Left lung (tissue), 14 donors: ENCODE measurements at places on chromosomes 6 and 20. TPM values are rescaled to one million over a fixed set of nuclear protein-coding genes. Genes with fewer than 3 reads are reported as not detected.

DNA sequence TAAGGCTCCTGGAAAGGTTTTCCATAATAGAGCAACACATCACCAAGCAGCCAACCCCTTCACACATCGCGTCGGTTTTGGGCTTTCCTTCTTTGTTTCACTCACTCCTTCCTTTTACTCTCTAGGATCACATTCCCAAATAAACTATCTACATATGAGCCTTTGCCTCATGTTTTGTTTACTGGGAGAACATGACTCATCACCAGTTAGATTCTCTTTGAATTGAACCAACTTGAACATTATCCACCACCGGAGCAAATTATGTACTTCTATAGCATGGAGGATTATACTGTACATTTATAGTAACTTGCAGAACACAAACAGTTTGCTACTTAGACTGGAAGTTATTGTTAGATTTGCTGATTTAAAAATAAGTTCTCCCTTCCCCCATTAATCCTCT lies 41.0 kb downstream of the SAMD5 start:
- DNase-seq: no peak

- DNase-seq: no peak
Observed at GRCh38 chr6:167946604-167947003, 50.9 kb upstream of the KIF25 start.

DNA sequence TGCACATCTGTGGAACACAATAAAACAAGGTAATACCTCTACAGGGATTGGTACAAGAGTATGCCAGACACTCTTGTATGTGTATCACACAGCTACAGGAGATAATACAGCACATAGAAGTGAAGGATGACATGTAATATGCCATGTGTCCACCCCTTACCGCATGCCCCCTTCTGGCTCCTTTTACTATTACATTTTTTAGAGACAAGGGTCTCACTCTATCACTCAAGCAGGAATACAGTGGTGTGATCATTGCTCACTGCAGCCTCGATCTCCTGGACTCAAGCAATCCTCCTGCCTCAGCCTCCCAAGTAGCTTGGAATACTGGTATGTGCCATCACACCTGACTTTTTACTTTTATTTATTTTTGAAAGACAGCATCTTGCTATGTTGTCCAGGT lies 4.2 kb upstream of the NCR3 start:
- no peak for DNase-seq

GRCh38 chr6:155150967-155151671 lies 112.7 kb upstream of the CLDN20 start:
- DNase-seq: no peak

DNA sequence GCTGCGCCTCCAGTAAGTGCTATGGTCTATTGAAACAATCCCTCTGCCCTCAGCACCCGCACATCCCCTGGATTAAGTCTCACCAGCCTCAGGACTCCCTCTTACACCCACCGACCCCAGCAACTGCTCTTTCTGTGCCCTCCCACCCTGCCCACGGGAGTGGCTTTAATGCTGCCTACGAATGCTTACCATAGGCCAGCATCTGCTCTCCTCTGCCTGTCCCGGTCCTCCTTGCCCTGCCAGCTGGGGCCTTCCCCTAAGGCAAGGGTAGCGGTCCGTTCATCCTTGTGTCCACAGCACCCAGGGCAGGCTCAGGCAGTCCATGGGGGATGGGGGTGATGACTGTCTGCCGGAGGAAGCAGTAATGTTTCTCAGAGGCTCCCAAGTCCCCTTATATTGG lies 4.1 kb downstream of the EBF4 start:
- DNase-seq: no peak

GRCh38 chr6:372336-372911 lies 19.1 kb upstream of the IRF4 start:
- no peak for DNase-seq

DNA sequence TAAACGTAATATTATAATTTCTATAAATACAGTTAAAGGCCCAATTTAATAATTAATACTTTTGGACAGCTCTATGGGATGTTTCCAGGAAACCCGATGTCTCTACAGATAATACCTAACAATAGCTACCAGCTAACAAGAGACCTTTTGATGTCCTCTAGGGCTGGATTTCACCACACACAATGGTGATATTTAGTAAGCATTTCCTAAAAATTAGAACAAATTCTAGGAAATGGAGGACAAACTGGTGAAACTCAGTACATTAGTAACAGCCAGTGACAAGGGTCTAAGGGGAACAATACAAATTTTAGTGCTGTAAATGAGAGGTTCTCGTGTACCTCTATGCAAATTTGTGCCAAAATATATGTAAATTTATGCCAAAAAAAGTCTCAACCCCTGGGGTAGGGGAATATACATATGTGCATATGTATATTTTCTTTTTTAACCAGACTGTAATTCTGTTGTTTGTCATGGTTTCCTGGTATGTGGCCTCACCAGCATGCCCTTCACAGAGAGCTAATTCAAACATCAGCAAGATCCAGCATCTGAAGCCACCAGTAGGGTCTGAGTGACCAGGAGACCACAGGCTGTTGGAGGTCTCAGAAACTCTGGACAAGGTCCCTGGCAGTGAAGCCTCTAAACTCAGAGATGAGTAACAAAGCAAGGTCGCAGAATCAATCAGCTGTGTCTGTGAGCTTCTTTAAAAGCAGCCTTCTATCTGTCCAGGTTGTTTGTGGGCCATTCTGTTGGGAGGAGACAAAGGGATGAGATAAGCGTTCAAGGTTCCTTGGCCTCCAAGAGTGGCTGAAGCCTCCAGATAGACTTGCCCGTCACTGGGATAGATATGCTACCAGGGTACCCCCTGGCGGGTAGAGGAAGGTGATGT lies 235.1 kb upstream of the RREB1 start:
- no peak for DNase-seq

GRCh38 chr6:106102034-106102433 lies 15.9 kb downstream of the PRDM1 start:
- DNase-seq: no peak

DNA sequence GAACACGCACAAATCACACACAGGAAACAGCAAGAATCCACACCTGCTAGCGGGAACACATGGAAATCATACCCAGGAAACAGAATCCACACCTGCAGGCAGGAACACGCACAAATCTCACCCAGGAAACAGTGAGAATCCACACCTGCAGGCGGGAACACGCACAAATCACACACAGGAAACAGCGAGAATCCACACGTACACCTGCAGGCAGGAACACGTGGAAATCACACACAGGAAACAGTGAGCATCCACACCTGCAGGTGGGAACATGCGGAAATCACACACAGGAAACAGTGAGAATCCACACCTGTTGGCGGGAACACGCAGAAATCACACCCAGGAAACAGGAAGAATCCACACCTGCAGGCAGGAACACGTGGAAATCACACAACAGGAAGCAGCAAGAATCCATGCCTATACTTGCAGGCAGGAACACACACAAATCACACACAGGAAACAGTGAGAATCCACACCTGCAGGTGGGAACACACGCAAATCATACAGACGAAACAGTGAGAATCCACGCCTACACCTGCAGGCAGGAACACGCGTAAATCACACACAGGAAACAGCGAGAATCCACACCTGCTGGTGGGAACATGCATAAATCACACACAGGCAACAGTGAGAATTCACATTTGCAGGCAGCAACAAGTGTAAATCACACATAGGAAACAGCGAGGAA lies 108.6 kb downstream of the DLL1 start:
- DNase-seq: no peak

- no peak for DNase-seq
Observed at GRCh38 chr6:157046776-157047175, 269.6 kb downstream of the ARID1B start.

The LGSN gene
- 0.65 TPM for polyA plus RNA-seq

The FGD2 gene
- polyA plus RNA-seq: 4.0 TPM

The TRIM31 gene
- polyA plus RNA-seq: not detected

The XKR7 gene
- 0.10 TPM for polyA plus RNA-seq
